ENCODE measurements at places on chromosomes 3 and 15.

DNA sequence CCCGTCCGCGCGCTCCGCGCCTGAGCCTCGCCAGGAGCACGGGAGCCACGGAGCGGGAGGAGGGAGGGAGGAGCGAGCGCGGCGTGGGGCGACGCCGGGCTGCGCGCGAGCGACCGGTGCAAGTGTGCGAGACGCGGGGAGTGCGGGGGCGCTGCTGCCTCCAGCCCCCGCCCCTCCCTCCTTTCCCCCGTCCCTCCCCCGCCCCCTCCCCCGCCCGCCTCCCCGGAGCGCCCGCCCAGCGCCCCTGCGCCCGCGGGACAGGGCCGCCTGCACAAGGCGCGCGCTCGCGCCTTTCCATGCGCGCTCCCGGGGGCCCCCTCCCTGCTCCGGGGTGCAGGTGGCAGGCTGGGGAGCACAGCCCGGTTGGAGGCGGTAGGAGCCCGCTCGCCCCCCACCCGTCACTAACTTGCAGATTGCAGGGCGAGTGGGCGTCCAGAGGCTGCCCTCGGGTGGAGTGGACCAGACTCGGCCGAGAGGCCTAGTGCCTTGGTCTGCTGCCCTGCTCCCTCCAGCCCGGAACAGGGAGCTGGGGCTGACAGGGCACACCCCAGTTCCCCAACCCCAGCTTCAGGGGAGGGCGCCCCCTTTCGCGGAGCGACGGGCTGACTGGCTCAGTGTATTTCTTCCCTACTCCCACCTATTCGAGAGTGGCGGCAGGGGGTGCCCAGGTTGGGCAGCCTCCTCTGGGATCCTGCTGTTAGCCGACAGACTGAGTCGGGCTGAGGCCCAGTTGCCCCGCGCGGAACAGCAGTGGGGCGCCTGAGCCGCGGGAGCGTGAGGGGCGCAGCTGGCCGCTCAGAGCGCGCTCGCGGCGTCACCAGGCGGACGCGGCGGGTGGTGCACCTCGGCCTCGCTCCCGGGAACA lies at the start of gene WNT7A:
TSS of gene WNT7A (minus strand) at position 126 of the 865 bp plus-strand sequence. CDS start 255 bp downstream, outside the sequence.
- peak; percentile 64 for DNase-seq

GRCh38 chr3:38755130-38755529 lies 60.9 kb downstream of the SCN10A start:
- no peak for DNase-seq

DNA sequence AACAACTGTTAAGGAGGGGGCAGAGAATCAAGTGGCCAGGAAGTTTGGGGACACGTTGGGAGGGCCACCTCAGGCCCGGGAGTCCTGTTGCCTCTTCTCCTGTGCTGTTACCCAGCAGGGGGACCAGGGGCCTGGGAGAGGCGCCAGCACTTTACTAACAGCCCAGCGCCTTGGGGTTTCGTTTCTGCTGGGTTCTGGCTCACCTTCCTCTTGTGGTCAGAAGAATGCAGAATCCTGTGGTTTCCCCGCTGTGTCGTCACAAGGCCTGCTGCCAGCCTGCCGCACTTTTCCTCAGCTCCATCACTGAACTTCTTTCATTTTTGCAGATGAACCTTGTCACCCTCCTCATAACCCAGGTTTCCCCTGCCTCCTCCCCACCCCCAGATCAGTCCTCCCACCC lies 67.7 kb downstream of the SLC30A4 start:
- peak; percentile 72 for DNase-seq

- no peak for DNase-seq
These were observed 63.5 kb upstream of the SLC6A1 start for GRCh38 chr3:10928961-10929471.

DNA sequence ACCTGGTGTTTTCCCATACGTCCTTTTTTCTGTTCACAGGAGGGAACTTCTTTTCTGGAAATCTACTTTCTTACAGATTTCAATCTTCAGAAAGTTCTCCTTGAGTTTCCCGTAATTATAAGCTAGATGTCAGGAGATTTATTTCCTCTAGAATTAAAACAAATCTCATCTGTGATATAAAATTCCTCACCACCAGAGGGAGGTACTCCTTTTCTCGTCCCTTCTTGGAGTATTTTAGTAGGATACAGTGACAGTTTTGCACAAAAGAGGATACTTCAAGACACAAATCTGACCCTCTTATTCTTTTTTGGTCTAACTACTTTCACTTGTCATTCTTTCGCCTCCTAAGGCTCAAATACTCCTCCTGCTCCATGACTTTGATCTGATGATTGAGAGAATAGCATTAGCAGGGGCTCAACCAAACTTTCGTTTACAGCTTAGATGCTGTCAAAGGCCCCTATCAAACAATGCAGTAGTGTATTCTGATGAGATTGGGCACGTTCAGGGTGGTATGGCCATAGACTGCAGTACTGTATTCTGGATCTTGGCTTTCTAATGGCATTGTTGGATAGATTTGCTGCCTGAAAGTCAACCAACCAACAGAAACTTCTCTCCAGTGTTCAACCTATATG lies 38.0 kb downstream of the TMEM41A start:
- DNase-seq, result no peak

- DNase-seq, result no peak
These were observed 17.7 kb downstream of the CLEC3B start for GRCh38 chr3:45043728-45044299.

DNA sequence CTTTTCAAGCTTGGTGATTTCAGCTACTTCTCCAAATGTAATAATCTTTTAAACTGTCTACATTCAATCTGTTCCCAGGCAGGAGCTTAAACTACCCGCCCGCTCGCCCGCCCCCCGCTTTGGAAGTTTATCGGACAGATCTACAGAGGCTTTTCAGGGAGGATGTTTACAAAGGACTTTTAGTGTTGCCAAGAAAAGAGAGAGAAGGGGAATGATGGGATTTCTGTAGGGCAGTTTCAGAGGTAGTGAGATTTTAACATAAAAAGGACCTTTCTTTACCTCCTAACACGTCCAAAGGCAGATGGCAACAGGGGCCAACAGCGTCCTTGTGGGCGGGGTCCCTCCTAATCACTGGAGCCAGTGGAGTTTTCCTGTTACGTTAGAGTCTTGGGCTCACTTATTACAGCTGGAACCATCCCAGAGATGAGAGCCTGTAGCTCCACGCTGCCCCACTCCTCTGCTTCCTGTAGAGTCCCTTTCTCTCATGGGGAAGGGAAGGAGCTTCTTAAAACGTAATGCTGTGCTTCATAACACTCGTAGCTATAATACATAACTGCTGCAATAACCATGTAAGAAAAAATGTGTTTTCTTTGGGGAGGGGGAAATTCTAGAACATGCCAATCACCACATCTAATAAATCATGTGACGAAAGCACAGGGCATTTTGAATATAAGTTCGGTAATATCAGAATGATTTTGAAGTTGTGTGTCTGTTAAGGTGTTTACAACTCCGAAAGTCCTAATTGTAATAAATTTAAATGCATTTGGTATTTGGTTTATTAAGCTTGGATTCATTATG lies 30.9 kb downstream of the HES1 start:
- DNase-seq, result no peak

- DNase-seq, result no peak
These were observed 221.7 kb upstream of the TLE3 start for GRCh38 chr15:70319466-70319865.

DNA sequence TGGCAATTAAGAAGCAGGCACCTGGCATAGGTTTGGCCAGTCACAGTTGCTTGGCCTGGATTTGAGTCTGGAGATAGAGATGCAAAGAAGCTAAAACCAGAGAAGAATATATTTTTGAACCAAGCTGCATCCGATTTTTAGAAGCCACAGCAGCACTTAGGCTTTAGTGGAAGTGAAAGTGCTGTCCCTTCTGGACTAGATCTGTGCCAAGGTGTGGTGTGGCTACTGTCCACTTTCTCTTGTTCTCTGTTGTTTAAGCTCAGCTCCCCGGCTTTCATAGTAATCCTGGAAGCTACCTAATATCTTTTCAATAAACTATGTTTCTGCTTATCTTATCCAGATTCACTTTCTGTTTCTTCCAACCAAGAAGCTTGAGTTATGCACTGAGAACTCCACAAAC lies 183.4 kb upstream of the THRB start:
- DNase-seq, result no peak

DNA sequence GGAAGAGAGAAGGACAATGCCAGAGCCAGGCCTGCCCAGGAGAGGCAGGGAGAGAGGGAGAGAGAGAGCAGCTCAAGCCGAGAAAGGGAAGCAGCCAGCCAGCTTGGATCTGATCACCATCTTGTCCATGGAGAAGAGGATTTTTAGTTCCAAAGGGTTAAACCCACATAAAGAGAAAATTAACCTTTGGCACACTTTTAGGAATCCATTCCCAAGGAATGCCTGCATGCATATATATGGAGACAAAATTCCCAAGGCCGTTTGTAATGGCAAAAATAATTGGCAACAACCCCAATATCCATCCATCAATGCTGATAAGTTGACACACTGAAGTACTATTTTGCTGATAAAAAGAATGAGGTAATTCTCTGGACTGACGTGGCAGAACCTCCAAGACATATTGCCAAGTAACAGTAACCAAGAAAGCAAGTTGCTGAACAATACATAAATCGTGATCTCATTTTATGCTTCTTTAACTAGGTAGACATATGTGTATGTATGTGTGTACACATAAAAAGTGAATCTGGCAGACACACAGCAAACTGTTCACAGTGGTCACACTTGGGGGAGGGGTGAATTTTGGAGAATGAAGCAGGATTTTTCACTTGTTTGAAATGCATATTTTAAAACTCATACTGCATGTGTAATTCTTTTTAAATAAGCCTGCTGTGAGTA lies 7.5 kb upstream of the STRA6 start:
- no peak for DNase-seq

- DNase-seq, result no peak
These were observed 26.0 kb downstream of the MASP1 start for GRCh38 chr3:187265461-187265955.

DNA sequence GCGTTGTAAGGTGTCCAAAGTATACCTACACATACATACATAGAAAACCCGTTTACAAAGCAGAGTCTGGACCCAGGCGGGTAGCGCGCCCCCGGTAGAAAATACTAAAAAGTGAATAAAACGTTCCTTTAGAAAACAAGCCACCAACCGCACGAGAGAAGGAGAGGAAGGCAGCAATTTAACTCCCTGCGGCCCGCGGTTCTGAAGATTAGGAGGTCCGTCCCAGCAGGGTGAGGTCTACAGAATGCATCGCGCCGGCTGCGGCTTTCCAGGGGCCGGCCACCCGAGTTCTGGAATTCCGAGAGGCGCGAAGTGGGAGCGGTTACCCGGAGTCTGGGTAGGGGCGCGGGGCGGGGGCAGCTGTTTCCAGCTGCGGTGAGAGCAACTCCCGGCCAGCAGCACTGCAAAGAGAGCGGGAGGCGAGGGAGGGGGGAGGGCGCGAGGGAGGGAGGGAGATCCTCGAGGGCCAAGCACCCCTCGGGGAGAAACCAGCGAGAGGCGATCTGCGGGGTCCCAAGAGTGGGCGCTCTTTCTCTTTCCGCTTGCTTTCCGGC lies 318.6 kb downstream of the FGF12 start:
- DNase-seq, result no peak

Measured in CD4-positive, alpha-beta T cell treated with Interleukin-15 for 4 hours (primary cell).